ENCODE measurements at places on chromosomes 5 and 9. TPM values are rescaled to one million over a fixed set of nuclear protein-coding genes. Genes with fewer than 3 reads are reported as not detected.

Gene KIAA0825
- 2.6 TPM for polyA plus RNA-seq

Gene MACROH2A1
- polyA plus RNA-seq = 223 TPM

Gene IRX2
- not detected for polyA plus RNA-seq

Gene CATSPER3
- polyA plus RNA-seq = 3.2 TPM

DNA sequence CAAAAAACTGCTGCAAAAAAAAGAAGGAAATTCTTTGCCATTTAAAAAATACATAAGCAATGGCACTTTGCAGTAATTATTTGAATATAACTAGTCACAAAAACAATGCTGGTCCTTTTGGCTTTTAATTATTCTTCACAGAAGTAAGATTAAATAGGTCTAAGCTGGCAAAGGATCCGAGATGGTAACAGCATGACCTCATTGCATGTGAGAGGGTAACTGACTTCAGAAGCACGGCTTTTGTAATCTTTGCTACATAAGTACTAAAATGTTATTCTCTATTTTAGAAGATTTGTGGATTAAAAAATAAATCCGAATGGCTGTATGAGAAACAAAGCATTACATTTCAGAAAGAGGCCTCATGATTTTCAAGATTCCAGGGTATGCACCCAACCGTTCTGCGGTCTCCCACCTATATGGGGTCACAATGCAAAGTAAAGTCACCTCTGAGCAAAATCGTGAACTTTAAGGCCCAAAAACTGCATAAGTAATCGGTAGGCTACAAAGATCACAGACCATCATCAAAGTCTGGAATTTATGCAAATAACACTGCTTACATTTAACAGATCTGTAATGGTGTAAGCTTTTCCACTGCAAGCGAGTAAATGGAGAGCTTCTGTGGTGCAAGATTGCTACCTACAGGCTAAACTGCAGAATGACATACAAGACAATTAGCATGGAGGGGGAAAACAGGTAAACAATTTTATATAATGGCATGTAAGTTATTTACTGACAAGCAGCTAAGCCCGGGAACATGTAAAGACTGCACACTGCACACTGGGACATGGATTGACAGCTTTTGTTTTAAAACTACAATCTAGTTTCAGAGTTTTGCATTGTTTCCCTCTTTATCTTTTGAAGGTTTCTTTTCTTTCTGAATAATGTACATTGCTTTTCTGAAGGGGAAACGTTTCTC lies 231.6 kb downstream of the SLF1 start:
- DNase-seq = peak; percentile 28

DNA sequence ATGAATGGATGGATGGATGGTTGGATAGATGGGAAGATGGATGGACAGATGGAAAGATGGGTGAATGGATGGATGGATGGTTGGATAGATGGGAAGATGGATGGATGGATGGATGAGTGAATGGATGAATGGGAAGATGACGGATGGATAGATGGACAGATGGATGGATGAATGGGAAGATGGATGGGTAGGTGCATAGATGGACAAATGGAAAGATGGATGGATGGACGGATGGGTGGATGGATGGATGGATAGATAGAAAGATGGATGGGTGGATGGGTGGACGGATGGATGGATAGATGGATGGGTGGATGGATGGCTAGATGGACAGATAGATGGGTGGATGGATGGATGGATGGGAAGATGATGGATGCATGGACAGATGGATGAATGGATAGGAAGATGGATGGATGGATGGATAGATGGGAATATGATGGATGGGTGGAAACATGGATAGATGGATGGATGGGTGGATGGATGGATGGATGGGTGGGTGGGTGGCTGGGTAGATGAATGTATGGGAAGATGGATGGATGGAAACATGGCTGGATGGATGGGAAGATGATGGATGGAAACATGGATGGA lies 16.5 kb upstream of the EXOC3 start:
- DNase-seq = no peak

- no peak for DNase-seq
Measured at GRCh38 chr5:178320281-178320855, 87.8 kb upstream of the PHYKPL start.

GRCh38 chr9:95102001-95102433 lies 215.5 kb downstream of the FANCC start:
- no peak for DNase-seq

- no peak for DNase-seq
Measured at GRCh38 chr9:85016384-85017006, 347.0 kb downstream of the NTRK2 start.

GRCh38 chr5:156350256-156350655 lies 23.3 kb downstream of the SGCD start:
- no peak for DNase-seq

- DNase-seq = peak; percentile 7
Measured at GRCh38 chr9:6230037-6230780, 14.6 kb downstream of the IL33 start.

GRCh38 chr9:137070906-137071275 lies 534 bp upstream of the SAPCD2 start:
- DNase-seq = no peak

Measured in small intestine (tissue), 16 donors.